ENCODE measurements at places on chromosomes 5 and 9.

DNA sequence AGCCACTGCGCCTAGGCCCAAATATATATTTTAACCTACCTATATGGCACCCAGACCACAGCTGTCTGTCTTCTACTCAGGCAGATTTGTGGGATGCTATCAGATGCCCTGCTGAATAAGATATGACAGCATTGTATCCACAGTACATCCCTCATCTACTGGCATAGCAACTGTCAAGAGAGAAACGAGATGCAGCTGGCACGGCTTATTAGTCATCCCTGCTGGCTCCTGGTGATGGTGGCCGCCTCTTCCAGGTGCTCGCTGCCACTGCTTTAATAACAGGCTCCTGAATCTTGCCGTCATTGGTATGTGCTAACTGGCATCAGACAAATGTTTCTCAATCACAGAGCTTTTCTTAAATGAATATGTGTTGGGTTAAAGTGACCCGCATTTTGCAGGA, 34.0 kb downstream of the B4GALT1 start:
- no peak for DNase-seq

GRCh38 chr5:55483885-55484284, 50.9 kb downstream of the PLPP1 start:
- DNase-seq: no peak

GRCh38 chr5:159262472-159262858, 625 bp upstream of the UBLCP1 start:
- no peak for DNase-seq

DNA sequence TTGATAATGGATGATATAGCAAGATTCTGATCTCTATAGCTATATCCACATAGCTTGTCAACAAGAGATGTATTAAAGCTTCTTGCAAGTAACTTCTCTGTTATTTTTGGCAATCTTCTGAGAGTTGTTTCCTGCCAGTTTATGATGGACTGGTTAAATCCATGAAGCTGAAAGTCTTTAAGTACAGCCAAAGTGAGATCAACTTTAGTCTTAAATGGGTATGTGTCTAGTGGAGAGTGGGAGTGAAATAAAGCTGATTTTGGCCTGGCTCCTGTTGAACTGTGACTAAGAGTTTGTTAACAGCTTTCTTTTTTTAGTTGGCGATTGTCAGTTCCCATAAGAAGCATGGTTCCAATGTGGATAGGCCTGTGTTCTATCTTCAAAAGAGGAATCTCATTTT, 350.9 kb upstream of the PCSK5 start:
- DNase-seq: no peak

DNA sequence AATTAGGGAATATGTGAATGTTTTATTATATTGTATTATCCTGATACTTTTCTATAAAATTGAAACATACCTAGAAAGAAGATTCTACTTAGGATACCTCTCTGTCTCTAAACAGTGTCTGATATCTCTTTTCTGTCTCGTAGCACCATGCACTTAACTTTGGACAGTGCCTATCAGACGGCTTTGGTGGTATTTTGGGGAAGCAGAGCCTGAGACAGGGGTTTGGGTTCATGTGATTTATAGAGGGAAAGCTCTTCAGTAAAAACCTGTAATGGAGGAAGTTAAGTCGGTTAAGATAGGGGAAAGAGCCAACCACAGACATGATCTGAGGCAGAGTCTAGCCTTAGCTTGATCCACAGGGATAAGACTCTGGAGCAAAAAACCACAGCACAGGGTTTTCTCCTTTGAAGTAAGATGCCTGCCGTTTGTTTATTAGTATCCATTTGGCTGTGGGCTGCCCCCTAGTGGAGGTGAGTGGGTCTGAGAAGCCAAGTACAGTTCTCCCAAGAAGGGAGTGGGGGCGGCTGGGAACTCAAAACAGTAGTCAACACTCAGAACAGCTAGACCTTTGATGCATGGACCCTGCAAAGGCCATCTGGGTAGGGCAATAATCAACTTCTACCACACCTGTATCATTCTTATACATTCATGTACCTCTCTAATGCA, 141.2 kb upstream of the ASTN2 start:
- no peak for DNase-seq

DNA sequence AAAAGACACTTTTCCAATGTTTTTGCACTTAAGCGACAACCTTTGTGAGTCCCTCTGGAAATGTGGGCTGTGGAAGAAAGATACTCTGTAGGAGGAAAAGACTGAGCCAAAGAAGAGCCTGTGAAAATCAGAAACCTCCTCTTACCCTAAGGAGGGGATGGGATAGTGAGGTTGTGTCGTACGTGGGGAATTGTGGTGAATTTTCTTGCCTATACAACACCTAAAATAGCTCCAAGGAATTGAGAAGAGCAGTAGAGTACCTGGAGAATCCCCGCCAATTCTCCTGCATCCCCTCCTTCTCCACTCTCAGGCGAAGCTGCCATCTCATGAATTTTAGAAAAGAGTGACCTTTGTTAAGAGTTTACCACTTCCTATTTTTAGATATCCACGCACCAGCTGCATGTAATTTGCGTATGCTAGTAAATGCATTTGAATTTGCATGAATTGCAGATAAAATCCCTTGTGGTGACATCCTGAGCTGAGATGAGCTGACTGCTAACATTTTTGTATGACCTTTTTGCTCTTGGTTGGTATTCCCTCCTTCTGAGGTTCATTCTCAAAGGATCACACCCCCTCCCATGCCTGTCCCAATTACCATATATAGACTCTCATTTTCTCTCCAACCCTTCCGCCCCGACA, 147.2 kb downstream of the PCSK5 start:
- no peak for DNase-seq
